ENCODE measurements at places on chromosomes 7 and 10. TPM values are rescaled to one million over a fixed set of nuclear protein-coding genes. Genes with fewer than 3 reads are reported as not detected.

- DNase-seq: no peak
Observed at GRCh38 chr7:134905375-134905774, 80.9 kb upstream of the AGBL3 start.

The FANK1 gene
- 7.8 TPM for total RNA-seq

The ERVW-1 gene
- total RNA-seq: not detected

GRCh38 chr10:43197834-43198681 is 59.8 kb downstream of the CSGALNACT2 start:
- DNase-seq: peak; percentile 74

The MCMBP gene
- 49.8 TPM for total RNA-seq

- DNase-seq: no peak
Observed at GRCh38 chr10:28561531-28561930, 28.6 kb downstream of the WAC start.

The ZMYND11 gene
- 47.7 TPM for total RNA-seq

DNA sequence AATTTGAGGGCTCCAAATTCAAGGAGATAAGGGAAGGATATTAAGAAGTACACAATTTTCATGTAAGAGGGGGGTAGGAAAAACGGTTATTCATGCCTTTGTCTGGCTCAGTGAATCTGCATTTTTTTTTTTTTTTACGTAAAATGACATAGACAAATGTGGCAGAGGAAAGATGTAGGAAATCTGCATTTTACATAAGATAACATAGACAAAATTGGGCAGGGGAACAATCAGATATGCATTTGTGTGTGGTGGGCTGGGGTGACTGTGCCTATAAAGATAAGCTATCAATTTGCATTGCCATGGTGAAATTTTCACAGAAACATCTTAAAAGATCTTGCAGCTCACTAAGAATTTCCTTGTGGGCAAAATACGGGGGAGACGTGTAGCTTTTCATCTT is 92.7 kb upstream of the GPR141 start:
- DNase-seq: no peak

- DNase-seq: no peak
Observed at GRCh38 chr10:43576062-43576461, 1.6 kb upstream of the ZNF239 start.

The KLHDC10 gene
- total RNA-seq: 27.4 TPM

- DNase-seq: no peak
Observed at GRCh38 chr10:131183546-131184045, 127.9 kb downstream of the TCERG1L start.

- DNase-seq: no peak
Observed at GRCh38 chr7:12866207-12866606, 178.8 kb downstream of the ARL4A start.

GRCh38 chr7:154863766-154864522 is 139.0 kb downstream of the PAXIP1 start:
- no peak for DNase-seq

The HIP1 gene
- 25.5 TPM for total RNA-seq

DNA sequence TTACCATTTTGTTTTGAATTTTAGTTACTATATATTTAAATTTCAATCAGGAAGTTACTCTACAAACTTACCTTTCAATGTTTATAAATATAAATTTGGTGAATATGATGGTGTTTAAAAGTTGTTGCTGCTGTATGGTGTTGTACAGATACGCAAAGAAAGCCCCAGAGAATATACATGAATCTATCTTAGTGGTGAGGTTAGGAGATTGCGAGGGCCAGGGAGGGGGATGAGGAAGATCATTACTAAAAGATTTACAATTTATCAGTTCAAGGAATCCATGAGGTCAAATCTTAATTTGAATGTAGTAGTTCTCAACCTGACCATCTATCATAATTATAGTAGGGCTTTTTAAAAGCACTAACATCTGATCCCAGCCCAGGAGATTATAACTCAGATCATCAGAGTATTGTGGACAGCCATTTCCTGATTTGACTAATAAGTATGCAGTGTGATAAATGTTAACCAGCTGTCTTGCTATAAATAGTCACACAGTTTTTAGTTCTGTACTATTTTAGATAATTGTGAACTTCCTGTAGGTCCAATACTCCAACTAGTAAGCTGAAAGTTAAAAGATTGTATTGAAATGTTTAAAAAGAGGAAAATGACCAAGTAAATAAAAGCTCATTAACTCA is 23.6 kb downstream of the FAM3C start:
- no peak for DNase-seq

The NCF1 gene
- not detected for total RNA-seq

The WEE2 gene
- total RNA-seq: not detected

DNA sequence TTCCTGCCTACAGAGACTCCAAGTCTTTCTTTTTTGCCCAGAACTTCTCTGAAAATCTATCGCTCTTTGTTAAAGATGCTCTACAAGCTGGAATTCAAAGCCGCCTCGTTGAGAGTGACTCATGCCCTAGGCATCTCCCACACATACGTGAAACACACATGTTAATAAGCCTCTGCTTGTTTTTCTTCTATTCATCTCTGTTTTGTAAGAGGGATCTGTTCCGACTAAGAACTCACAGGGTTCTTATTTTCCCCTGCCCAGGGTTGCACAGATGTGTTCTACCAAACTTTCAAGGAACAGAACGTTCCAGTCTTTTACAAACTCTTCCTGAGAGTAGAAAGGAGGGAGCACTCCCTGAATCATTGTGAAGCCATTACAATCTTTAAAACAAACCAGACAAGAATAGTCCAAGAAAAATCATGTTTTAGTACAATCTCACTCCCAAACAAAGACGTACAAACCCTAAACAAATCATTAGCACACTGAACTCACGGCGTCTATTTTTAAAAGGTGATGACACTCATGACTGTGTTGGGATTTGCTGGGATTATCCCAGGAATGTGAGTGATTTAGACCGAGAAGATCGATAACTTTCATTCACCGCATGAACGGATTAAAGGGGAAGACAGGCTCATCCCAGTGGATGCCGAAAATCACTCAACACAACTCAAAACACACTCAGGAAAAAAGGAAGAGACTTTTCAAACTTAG is 55.3 kb upstream of the INPP5A start:
- no peak for DNase-seq

Data from lower leg skin (tissue), 4 donors.